Right lobe of liver (tissue), 6 donors: ENCODE measurements at places on chromosomes 4 and X. TPM values are rescaled to one million over a fixed set of nuclear protein-coding genes. Genes with fewer than 3 reads are reported as not detected.

DNA sequence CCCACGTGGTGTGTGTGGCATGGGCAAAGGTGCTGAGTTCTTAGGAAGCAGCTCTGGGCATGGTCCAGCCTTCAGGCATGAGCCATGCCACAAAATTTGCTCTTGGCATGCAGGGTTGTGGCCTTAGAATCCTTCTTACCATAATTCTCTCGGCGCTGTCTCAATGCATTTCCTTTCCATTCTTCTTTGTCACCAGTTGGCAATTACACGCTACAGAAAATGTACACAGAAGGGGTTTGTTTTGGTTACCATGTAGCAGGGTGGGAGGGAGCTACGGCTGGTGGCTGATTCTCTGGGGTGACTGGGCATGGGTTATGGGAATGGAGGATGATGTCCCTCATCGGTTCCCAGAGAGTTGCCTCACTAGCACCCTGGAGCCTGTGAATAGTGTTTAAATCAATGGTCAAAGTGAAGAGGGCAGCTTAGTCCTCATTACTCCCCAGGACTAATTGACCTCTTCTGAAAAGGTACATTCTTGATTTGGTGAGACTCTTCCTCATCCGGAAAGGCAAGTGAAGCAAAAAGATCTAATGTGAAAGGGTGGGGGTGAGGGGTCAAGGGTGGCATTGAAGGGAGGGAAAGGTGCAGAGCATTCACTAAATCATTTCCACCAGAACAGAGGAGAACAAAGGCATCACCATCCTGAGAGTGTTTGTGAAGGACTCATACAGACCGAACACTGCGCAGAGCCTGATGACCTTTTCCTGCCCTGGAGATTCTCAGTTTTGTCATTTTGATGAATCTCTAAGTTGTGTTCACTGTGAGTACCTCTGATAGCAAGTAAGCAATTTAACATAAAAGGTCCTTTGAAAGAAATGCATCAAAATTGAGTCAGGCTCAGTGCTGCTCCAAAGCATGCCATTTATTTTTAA is 199.8 kb upstream of the SFRP2 start:
- H3K4me3 ChIP-seq, result no peak overlapping the region
- DNase-seq, result no peak
- H3K27me3 ChIP-seq, result no peaks in the 10 kb centered on the region
- H3K36me3 ChIP-seq, result no peaks in the 10 kb centered on the region
- H3K27ac ChIP-seq, result no peak overlapping the region

GRCh38 chrX:69614886-69615285 is 1.0 kb upstream of the EDA start:
- no peaks in the 10 kb centered on the region for H3K27me3 ChIP-seq
- no peak for DNase-seq
- H3K4me3 ChIP-seq, result no peak overlapping the region
- no peaks in the 10 kb centered on the region for H3K4me1 ChIP-seq
- H3K27ac ChIP-seq, result no peak overlapping the region

DNA sequence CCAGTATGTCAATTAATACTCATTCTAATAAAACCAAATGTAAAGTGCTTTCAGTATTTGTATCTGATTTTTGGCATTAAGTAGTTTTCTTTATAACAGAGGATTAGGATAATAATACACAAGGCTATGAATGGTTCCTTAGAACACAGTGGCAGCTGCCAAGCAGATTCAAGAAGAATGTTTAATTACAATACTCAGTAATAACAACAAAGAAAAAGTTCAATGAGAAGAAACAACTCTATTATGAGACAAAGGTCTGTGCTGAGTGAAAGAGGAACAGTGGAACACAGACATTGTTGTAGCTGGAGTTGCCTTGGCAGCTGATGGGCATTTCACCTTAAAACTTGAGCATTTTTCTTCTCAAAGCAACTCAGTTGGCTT is 502.6 kb upstream of the NR3C2 start:
- no peaks in the 10 kb centered on the region for H3K27me3 ChIP-seq
- no peaks in the 10 kb centered on the region for H3K36me3 ChIP-seq
- H3K4me3 ChIP-seq, result no peak overlapping the region
- DNase-seq, result no peak
- no peaks in the 10 kb centered on the region for H3K4me1 ChIP-seq

DNA sequence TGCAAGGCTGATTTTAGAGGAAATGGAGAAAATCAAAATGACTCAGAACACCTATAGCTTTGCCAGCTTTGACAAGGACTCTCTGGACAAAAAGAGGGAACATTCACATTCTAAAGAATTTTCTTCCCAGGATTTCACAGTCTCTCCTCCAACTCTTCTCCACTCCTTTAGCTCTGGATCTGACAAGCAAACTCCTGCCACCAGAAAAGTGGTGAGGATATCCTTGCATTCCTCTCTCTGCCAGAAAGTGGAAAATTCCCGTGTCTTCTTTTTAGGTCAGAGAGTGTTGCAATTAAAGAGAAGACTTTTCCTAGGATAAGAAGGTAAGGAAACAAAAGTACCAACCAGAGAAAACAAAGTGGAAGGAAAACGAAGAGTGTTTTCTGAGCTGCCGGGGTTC is 16.1 kb upstream of the PDGFRA start:
- H3K27ac ChIP-seq, result no peak overlapping the region
- H3K4me1 ChIP-seq, result no peaks in the 10 kb centered on the region
- H3K4me3 ChIP-seq, result no peak overlapping the region
- H3K27me3 ChIP-seq, result no peaks in the 10 kb centered on the region

DNA sequence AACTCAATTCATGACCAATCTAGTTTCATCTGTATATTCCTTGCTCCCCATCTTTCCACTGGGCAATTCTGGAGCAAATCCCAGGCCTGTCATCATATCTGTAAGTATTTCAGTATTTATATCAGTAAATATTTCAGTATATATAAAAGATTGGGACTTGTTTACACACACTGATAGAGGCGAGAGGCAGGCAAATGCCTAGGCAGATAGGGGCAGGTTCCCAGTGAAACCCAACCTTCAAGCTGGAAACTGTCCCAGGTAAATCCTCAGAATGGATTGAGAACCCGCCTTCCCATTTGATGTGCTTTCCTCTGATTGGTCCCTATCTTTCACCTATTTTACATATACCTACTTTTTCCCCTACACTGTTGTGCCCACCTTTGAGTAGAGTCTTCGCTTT is 23.8 kb upstream of the TBC1D1 start:
- DNase-seq, result no peak
- no peak overlapping the region for H3K4me3 ChIP-seq
- H3K27me3 ChIP-seq, result no peaks in the 10 kb centered on the region
- H3K36me3 ChIP-seq, result no peaks in the 10 kb centered on the region
- H3K4me1 ChIP-seq, result no peaks in the 10 kb centered on the region
- no peak overlapping the region for H3K27ac ChIP-seq

DNA sequence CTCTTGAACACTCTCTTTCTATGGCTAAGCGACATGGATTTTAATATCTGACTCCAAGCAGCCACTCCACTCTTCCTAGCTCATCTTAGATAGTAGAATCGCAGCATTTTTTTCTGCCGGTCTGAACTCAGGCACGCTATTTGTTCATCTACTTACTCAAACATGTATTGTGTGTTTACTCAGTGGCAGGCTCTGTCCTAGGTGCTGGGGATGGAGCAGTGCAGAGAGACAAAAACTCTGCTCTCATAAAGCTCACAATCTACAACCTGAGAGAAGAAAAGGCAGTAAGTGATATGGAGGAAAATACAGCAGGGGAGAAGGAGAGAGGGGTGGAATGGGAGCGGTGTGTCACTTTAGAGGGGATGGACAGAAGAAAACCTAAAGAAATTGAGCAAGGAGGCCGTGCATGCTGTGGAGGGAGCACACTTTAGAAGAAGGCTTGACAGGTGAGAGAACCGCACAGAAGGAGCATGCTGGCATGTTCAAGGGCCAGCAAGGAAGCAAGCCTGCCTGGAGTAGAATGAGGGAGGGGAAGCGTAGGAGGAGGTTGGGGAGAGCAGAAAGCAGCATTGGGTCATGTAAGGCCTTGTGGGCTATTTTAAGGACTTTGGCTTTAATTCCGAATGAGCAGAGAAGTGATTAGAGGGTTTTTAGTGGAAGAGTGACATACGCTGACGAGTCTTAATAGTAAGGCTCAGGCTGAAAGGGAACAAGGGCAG is 132.0 kb downstream of the ANK2 start:
- H3K4me1 ChIP-seq, result no peaks in the 10 kb centered on the region
- no peaks in the 10 kb centered on the region for H3K36me3 ChIP-seq
- no peak overlapping the region for H3K4me3 ChIP-seq
- H3K27ac ChIP-seq, result no peak overlapping the region

DNA sequence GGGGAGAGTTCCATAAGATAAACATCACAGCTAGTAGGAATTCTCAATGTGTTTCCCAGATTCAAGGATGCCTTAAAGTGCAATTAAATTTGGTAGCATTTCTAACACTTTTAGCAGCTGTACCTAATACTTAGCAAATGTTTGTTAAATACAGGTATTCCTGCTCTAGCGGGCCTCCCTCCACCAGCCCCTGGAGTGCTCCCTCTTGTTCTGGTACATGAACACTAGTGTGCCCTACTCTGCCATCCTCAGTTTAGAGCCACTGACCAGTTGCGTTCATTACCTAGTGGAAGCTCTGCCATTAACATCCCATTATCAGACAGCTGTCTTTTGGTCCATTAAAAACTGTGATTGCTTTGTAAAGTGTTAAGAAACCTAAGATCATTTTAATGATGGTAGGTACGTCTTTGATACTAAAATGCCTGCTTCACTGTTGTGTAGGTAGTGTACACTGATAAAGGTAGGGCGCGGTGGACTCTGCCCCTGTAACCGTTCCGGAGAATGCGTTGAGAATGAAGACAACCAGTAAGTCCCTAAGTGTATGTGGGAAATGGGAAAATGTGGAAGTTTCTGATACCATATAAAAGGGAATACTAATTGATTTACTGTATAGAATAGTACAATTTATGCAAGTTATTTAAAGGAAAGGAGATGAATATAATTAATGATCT is 21.7 kb downstream of the KIAA0232 start:
- H3K4me1 ChIP-seq, result peaks cover 6% of the 10 kb centered on the region
- DNase-seq, result no peak
- no peaks in the 10 kb centered on the region for H3K27me3 ChIP-seq
- no peak overlapping the region for H3K4me3 ChIP-seq
- H3K27ac ChIP-seq, result no peak overlapping the region

- no peaks in the 10 kb centered on the region for H3K27me3 ChIP-seq
- H3K27ac ChIP-seq, result no peak overlapping the region
- no peaks in the 10 kb centered on the region for H3K4me1 ChIP-seq
- DNase-seq, result no peak
These were observed 816.1 kb downstream of the CCSER1 start for GRCh38 chr4:90943311-90943710.

Gene SSX4
- not detected for total RNA-seq

Gene SFRP2
- not detected for total RNA-seq
